ENCODE measurements at places on chromosomes 5 and 9.

DNA sequence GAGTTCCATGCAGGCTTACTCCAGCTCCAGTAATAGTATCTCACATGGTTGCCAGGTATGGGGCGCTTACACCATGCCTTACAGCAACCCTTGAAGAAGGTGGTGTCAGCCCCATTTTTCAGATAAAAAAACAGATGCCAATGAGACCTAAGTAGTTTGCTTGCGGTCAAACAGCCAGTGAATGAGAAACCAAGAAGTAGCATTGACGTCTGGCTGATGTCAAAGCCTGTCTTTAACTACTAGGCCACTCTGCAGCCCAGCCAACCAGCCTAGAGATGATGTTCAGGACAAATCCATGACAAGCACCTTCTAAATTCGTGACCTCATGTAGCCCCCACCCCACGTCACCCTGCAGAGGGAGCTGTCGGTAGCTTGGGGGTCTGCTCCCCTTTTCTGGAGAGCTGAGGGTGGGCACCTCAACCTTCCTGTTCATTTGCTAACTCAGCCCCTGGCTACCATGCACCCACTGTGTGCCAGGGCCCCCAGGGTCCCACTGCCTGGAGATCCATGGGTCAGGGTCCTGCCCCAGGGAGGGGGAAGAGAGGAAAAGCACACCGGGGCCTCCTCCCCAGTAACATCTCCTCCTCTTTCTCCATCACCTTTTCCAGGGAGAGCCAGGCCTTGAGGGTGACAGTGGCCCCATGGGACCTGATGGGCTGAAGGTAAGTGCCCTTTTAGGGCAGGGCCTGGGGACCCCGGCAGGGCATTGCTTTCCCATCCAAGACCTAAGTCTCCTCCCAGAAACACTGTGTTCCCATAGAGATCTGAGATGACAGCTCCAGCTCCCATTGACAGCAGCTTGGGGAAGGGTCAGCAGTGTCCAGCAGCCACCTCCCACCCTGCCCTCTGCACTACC is 52.5 kb upstream of the ORM1 start:
- no peak for DNase-seq

- DNase-seq = no peak
These were observed 58.7 kb upstream of the HRH2 start for GRCh38 chr5:175599210-175599609.

GRCh38 chr9:69276775-69277174 is 48.2 kb upstream of the ENTREP1 start:
- DNase-seq = no peak

DNA sequence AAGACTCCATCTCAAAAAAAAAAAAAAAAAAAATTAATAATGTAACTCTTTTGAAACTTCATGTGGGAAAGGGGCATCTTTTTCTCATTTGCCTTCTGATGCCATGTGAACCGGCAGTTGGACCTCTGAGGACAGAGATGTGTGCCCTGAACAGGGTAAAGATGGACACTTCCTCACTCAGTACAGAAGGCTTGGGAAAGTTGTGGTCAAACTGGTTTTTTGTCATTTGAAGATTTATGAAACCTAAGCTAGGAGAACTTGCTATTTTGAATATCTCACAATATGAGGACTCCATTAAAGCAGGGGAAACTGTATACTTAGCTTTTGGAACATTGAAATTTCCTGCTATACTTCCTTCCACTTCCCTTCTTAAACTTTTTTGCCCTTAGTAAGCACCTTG is 147.5 kb upstream of the ALDH1B1 start:
- no peak for DNase-seq

DNA sequence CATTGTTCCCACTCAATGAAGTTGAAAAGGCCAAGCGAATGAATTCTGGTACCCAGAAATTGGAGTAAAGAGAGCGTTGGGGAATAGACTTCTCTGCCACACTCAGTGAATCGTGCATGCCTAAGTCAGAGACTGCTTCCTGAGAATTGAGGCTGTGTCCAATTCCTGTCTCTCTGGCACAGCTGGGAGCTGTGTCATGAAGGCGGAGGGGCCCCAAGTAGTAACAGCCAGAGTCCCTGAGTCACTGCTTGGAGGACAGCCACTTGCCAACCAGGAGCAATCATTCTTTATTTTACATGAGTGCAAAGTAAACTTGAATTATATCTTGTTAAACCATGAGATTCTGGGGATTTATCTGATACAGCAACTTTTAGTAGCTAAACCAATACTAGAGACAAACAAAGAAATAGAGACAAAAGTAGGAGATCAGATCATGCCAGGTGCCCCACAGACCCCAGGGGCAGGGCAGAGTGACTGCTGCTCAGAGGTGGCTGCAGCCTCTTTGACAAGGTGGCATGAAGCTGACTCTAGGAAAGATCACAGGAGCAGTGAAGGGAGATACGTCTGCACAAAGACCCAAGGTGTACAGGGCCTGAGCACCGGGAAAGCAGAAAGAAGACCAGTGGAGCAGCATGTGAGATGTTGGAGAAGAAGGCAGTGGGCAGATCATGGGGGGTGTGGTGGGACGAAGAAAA is 246.0 kb downstream of the GADD45G start:
- peak; percentile 26 for DNase-seq

- DNase-seq = no peak
These were observed 34.8 kb downstream of the LSM11 start for GRCh38 chr5:157778121-157778805.

DNA sequence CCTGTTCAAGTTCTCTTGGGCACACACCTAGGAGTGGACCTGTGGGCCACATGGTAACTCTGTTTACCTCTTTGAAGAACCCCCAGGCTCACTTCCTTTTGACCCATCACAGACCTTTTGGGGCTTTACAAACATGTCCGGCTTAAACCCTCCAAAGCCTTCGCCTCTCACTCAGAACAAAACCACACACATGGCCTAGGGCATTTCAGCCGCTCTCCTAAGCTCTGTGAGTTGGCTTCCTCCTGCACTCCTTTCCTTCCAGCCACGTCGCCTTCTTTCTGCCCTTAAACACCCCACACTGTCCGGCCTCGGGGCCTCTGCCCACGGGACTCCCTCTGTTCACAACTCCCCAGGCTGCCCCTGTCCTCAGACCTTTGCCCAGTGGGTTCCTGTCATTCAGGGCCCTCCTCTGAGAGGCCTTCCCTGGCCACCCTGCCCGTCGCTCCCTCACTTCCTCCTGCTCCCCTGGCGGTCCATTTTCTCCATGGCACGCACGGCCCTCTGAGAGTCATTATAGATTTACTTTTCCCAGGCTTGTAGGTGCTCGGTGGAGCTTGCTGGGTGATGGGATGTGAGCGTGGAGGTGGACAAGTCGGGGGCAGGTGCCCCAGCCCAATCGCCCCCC is 1.9 kb downstream of the DOK3 start:
- no peak for DNase-seq

GRCh38 chr9:78692871-78693270 is 395.9 kb downstream of the PSAT1 start:
- no peak for DNase-seq

GRCh38 chr9:131701789-131702337 is 38.0 kb downstream of the RAPGEF1 start:
- DNase-seq = no peak

- no peak for DNase-seq
These were observed 428.3 kb upstream of the CDH6 start for GRCh38 chr5:30765227-30765626.

- no peak for DNase-seq
These were observed 529.5 kb downstream of the AGTPBP1 start for GRCh38 chr9:85212209-85212608.

DNA sequence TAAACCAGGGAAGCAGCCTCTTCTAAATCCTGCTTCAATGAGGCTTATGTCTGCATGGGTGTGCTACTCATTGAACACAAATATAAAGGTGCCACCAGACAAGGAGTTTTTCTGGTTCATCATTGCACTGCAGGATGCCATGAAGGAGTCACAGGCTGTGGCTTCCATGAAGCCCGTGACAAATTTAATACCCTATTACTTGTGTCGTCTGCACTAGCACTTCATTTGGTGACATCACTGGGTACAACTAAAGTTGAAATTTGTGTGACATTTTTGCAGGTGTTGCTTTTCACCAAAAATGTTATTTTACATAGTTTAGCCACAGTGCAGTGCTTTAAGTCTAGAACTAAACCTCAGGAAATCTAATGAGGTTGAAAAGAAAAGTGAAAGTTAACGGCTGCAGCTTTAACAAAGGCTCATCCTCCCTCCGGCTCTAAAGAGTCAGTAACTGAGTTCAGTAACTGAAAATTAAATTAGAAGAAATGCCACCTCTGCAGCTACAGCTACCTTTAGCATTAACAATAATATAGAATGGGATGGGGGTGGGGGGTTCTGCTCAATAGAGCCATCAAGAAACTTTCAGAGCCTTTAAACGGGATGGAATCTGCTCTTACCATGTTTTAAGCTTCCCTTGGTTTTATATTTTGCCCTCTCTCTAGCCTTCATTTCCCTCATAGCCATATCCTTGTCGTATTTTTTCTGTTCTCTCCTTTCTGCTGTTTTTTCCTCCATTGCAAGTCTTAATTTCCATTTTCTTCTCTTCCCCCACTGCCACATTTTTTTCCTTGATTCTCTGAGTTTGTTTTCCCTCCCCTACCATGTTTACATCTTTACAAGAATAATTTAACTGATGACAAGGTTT is 233.8 kb upstream of the TMEM161B start:
- DNase-seq = no peak

- DNase-seq = no peak
These were observed 78.3 kb downstream of the PARP8 start for GRCh38 chr5:50744776-50745175.

GRCh38 chr5:119319890-119320289 is 35.9 kb upstream of the TNFAIP8 start:
- no peak for DNase-seq

DNA sequence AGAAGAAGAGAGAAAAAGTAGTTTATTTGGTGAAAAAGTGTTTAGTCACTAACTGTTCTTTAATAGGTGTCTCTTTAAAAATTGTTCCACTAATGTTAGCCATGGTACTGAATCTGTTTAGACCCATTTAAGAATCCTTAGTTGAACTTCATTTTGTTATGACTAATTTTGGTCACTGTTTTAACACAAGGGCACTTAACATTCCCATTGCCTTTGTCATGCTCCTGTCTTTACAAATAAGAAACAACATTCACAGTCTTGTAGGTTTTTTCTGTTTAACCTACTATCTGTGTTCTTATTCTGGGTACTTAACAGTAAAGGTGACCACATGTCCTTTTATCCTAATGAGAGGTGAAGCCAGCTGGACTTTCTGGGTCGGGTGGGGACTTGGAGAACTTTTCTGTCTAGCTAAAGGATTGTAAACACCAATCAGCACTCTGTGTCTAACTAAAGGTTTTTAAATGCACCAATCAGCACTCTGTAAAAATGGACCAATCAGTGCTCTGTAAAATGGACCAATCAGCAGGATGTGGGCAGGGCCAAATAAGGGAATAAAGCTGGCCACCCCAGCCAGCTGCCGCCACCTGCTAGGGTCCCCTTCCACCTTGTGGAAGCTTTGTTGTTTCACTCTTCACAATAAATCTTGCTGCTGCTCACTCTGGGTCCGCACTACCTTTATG is 116.7 kb downstream of the WDR70 start:
- no peak for DNase-seq

DNA sequence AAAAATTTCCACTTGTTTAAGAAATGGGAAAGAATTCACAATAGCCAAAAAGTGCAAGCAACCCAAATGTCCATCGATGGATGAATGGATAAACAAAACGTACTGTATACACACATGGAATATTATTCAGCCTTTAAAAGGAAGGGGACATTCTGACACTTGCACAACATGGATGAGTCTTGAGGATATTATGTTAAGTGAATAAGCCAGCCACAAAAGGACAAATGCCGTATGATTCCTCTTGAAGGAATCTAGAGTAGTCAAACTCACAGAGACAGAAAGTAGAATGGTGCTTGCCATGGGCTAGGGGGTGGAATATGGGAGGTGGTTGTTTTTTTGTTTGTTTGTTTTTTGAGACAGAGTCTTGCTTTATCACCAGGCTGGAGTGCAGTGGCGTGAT is 3.8 kb upstream of the ATP6V0E1 start:
- no peak for DNase-seq

GRCh38 chr9:83238871-83239640 is 176.1 kb upstream of the RASEF start:
- no peak for DNase-seq

DNA sequence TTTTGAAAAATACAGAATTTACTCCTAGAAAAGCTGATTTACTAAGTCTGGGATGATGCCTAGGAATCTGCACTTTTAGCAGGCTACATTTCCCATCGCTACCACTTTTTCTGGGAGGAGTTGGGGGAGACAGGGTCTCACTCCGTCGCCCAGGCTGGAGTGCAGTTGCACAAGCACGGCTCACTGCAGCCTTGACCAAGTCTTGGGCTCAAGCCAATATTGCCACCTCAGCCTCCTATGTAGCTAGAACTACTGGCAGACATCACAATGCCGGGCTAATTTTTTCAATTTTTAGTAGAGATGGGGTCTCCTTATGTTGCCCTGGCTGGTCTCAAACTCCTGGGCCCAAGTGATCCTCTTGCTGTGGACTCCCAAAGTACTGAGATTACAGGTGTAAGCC is 85.9 kb downstream of the NR6A1 start:
- no peak for DNase-seq

DNA sequence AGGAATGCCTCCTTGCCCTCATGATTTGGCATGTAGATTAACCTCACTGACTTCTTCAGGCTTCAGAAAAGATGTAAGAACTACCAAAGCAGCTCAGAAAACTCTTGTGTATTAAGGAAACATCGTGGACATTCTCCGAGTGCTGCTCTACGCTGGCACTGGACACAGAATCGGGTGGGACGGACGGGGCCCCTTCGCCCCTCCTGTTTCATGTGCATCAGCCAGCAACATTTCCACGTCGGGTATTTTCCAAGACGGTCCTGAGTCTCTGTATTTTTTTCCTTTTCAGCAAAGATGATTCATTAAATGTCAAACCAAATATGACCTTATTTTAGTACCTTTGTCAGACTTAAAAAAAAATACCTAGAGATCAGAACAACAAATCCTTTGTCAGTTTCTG is 583.6 kb downstream of the CCDC171 start:
- DNase-seq = no peak

DNA sequence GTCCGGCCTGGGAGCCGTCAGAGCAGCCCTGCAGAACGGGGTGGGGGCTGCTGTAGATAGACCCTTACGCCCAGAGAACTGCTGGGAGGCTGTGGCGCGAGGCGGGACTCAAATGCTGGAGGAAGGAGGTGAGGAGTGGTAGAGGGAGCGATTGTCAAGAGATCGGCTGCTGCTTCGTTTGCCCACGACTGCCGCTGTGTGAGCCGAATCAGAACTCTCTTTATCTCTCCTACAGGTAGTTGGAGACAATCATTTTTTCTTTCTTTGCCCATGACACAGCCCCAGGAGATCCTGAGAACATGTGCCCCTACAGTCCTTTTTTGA is 456 bp downstream of the ZNF79 start:
- no peak for DNase-seq

GRCh38 chr5:137374110-137374714 is 124.9 kb downstream of the SPOCK1 start:
- DNase-seq = no peak

- DNase-seq = no peak
These were observed 440.4 kb downstream of the CDH18 start for GRCh38 chr5:19547640-19548039.

DNA sequence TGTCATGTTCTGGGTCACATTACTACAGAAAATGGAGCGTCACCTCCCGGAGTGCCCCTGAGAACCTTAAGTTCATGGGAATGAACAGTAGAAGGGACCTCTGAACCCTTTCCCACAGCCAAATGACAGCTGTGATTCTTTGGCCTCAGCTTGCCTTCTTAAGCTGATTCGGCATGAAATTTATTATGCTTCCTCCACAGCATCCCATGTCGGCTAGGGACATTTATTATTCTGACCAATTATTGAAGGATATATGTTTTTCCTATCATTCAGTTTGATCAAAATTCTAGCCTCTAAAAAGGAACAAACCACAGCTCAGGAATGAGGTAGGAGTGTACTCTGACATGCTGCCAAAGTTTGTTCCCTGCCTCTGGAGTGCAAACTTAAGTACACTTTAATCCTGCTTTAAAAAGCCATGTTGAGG is 440.6 kb downstream of the CETN3 start:
- no peak for DNase-seq
